Hepatocyte (in vitro differentiated cells): ENCODE measurements at places on chromosomes 2 and 18.

- DNase-seq: no peak
These were observed 252.1 kb downstream of the LDLRAD4 start for GRCh38 chr18:13470516-13471197.

DNA sequence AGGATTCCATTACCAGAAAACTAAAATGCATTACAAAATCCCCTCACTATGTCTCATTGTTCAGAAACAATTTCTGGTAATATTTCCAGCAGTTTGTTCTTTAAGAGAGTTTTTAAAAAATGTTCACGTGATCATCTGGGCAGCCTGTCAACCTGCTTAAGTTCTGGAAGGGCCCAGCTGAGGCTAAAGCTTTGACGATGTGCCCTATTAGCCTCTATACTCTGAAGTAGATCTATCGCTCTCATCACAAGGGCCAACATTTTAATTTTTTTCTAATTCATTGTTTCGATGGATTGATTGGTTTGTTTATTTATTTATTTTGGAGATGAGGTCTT, 205.8 kb downstream of the PRKCE start:
- DNase-seq: no peak

GRCh38 chr2:223980397-223980735, 23.1 kb downstream of the MRPL44 start:
- DNase-seq: no peak

DNA sequence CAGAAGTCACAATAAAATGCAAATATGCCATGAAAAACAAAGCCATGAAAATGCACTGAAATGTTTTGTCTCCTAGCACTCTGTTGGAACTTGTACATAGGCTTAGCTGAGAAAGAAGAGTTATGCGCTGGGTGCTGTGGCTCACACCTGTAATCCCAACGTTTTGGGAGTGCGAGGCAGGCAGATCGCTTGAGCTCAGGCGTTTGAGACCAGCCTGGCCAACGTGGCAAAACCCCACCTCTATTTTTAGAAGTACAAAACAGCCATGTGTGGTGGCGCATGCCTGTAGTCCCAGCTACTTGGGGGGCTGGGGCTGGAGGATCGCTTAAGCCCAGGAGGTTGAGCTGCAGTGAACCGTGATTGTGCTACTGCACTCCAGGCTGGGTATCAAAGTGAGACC, 39.9 kb downstream of the IRS1 start:
- DNase-seq: no peak

DNA sequence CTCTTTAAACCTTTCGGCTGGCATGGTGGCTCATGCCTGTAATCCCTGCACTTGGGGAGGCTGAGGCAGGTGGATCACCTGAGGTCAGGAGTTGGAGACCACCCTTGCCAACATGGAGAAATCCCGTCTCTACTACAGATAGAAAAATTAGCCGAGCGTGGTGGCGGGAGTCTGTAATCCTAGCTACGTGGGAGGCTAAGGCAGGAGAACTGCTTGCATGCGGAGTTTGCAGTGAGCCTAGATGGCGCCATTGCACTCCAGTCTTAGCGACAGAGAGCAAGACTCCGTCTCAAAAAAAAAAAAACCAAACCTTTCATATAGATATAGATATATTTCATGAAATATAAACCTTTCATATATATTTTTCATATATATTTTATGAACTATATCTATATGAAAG, 864.7 kb downstream of the TRIB2 start:
- no peak for DNase-seq

DNA sequence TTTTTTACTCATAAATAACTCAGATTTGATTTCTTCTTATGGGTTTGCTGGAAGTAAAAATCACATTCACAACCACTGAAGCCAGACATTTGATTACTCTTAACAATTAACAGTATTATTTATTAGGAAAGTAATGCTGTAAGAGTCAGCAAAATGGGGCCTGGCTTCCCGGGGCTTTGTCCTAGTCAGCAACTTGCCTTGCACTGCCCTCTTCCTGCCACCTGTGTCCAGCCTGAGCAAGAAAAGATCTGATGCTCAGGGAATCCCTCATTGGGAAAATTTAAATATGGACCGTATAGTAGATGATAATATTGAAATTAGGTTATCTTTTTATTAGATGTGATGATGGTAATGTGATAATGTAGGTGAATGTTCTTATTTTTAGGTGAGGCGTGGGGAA, 30.8 kb upstream of the ACYP2 start:
- peak; percentile 20 for DNase-seq

DNA sequence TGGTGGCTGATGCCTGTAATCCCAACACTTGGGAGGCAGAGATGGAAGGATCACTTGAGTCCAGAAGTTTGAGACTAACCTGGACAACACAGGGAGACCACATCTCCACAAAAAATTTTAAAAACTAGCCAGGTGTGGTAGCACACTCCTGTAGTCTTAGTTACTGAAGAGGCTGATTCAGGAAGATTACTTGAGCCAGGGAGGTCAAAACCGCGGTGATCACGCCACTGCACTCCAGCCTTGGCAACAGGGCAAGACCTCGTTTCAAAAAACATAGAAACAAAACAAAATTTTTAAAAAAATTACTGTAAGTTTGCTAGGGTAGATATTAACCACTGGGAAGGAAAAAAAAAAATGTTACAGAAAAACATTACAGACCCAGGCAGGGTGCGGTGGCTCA, 5.8 kb downstream of the ATL2 start:
- DNase-seq: no peak

DNA sequence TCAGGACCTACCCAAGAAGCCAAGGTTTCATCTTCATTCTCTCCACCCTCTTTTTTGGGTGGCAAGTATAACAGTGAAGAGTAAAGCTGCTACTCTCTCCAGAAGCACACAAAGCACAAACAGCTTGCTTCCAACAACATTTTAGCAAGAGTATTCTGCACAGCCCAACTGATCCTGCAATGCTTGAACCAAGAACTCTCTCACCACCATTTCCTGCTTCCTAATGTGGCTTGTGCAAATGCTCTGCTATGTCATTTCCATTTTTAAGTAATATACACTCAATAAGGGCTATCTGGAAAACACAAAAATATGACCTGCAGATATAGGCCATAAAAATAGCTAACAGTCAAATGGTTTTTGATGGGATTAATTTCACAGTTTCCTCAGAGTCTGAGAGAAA, 24.1 kb upstream of the IHH start:
- no peak for DNase-seq

GRCh38 chr2:110783196-110783873, 51.0 kb downstream of the ACOXL start:
- no peak for DNase-seq

GRCh38 chr2:241217320-241218031, 29.0 kb downstream of the ANO7 start:
- peak; percentile 86 for DNase-seq

DNA sequence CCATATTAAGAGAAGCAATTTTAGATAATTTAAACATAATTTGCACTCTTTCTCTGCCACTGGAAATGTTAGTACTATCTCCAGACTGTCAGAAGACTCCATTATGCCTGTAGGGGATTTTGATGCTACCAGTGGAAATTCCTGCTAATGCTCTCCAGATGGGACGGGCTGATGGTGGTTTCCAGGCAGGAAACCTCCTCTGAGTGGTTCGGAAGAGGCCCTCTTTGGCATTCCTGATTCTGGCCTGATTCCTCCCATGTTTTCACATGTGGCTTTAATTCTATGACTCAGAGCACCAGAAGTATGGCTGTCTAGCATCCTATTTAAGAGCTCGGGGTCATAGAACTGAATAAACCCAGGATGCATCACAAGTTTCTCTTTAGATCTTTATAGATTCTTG, 70.9 kb upstream of the ST6GAL2 start:
- peak; percentile 81 for DNase-seq

DNA sequence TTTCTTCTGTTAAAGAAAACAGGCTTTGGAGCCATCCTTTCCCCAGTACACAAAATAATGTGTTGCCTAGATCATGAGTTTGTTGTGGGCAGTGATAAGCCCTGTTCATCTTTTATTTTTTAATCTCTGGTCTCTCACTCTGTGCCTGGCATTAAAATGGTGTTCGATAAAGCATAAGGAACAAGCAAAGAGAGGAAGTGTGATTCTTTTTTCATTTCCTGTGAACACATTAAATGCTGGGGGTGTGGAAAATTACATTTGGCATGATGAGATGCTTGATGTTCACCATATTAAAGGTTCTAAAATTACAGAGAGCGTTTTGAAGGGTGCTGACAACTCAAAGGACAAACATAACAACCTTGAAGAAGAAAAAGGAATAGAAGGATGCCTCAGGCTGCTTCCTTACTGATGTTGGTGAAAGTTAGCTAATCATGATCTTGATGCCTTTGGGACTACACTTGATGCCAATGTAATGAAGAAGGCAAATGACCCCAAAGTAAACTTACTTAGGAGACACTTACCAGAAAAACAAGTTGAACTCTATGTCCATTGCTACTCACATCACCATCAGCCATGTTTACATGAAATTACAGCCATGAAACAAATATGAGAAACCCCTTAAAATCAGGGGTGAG, 33.0 kb downstream of the TMEFF2 start:
- no peak for DNase-seq

- DNase-seq: peak; percentile 32
These were observed 2750.9 kb downstream of the RPIA start for GRCh38 chr2:91442246-91442905.

DNA sequence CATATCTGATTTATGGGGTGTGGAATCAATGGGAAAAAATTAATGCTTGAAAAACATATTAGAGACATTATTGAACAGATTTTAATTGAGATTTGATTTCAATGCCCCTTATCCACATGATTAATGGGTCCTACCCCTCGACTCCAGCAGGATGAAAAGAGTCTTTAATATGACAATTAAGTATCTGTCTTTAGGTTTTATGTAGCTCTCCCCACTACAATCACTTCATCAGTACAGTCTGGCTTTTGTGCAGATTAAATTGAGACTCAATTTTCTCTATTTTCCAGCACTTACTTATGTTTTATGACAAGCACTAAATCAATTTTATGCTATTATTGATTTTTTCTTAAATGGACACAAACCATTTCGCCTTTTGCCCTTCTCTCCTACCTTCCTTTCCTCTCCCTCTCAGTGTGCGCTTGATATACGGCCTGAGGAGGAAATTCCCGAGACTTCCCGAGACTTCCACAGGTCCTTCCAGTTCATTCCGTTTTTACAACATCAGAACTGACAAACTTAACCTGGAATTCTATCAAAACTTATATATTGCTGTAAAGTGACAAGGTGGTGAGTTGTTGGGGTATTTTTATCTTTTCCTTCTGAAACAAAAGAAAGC, 555.1 kb upstream of the SALL3 start:
- no peak for DNase-seq

DNA sequence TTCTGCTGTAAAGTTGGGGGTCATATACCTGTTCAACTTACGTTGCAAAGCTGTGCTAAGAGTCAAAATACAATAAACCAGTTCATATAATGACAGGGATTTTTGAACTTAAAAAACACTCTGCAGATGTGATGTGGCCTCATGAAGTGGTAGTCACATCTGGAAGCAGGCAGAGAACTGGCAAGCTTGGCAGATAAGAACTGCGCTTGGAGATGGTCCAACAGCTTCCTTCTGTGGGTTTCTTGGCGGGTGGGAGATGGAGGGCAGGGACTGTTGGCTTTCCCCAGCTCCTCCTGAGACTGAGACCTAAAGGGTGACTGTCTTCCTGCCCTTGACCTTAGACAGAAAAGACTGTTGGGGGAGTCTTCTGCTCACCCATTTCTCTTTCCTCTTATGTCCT, 140.4 kb downstream of the CTIF start:
- DNase-seq: no peak

DNA sequence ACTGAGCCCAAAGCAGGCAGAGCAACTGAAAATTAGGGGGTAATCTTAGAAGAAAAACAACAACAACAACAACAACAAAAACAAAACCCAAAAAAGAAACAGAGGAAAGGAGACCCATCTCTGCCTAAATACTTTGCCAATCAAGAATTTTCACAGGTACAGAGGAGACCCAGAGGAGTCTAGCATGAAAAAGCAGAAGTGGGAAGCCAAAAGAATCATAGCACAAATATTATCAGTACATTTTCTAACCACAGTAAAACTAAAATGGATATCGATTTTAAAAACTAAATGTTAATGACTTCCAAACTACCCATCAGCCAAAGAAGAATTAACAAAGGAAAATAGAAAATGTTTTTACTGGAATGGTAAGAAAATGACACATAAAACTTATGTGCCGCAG, 148.1 kb downstream of the BAZ2B start:
- no peak for DNase-seq

- DNase-seq: no peak
These were observed 478.4 kb upstream of the HS6ST1 start for GRCh38 chr2:128797092-128797491.

GRCh38 chr18:11498821-11499220, 110.6 kb upstream of the SLC35G4 start:
- no peak for DNase-seq

DNA sequence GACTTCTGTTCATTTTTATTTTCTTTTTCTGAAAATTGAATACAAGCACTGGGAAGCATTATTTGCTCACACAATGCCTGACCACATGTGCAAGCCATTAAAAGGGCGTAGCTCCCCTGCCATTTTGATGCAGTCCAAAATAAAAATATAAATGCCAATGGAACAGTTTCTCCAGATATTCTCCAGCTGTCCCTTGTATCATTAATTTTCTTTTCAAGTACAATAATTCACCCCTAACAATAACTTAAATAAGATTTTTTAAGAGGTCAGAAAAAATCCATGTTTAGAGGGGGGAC, 168.0 kb downstream of the TMEFF2 start:
- no peak for DNase-seq

DNA sequence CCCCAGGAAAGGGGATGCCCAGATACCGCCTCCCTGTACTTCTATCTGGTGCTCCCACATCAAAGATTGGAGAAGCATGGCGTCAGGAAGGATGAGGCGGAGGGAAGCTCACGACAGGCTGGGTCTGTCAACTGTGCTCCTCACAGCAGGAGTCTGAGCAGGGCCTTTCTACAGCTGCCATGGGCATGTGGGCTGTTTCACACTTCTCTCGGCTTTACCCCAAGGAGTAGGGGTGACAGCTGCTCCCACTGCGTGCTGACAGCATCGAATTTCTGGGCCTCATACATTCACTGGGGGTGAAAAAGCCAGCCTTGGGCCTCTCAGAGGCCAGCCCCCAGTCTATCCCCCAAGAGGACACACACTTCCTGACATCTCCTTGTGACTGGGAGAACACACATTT, 21.1 kb downstream of the NEURL3 start:
- no peak for DNase-seq

- DNase-seq: peak; percentile 62
These were observed 23.6 kb upstream of the SLC9A4 start for GRCh38 chr2:102449370-102449974.

- DNase-seq: no peak
These were observed 119.0 kb upstream of the ALKAL2 start for GRCh38 chr2:406876-407275.

- no peak for DNase-seq
These were observed 128.9 kb downstream of the FIGN start for GRCh38 chr2:163606878-163607277.
